ENCODE measurements at places on chromosomes 16 and 17. TPM values are rescaled to one million over a fixed set of nuclear protein-coding genes. Genes with fewer than 3 reads are reported as not detected.
A peak's percentile ranks its signal among the peaks of the same experiment; 100 is the strongest.

DNA sequence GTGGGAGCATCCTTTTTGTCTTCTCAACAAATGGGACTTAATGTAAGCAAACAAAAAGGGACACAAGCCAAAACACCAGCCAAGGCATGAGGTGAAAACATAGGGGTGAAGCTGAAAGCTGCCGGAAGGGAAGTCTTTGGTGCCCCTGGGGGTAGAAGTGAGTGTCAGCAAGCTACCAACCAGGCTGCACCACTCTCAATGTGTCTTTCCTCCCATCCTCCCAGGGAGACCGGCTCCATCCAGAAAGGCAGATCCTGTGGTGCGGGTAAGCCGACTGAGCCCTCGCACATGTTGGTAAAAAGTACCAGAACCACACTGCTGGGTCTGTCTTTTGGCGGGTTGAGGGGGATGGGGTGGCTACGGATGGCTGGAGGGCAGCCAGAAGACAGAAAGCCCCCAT lies 52.0 kb upstream of the SREBF1 start:
- no peak for DNase-seq

GRCh38 chr17:34067011-34067410 lies 188.1 kb upstream of the CCL2 start:
- DNase-seq, result no peak

DNA sequence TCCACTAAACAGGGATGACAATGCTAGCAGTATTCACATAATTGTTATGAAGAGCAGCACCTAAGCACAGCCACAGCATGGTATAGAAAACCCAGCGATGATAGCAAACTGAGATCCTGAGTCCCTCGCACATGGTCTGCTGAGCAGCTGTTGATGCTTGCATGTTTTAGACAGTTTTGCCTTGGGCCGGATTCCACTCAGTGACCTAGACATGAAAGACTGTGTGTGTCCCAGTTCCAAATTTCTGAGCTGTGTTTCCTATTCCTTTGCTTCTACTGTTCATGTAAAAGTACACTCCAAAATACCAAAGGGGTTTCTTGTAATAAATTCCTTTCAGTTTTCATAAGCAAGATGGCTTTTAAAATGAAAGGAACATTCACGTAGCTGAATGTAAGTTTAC lies 30.8 kb upstream of the CMTR2 start:
- DNase-seq, result no peak

- no peak for DNase-seq
Measured at GRCh38 chr16:27829975-27830374, 233.5 kb downstream of the GSG1L start.

DNA sequence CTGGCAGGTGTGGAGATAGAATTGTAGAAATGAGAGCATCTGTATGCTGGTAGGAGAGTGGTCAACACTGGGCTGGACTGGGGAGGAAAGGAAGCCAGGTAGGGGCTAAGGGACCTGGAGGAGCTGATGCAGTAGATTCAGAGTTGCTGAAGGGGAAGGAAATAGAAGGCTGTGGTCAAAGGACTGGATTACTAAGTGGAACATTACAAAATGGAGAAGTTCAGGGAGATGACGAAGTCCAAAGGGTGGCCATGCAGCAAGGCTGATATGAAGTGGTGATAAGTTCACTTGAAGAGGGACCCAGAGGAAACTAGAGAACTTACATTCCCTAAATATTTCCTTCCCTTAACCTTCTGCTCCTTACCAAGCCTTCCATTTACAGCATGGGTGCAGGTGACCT lies 8.6 kb upstream of the CCL2 start:
- DNase-seq, result no peak

DNA sequence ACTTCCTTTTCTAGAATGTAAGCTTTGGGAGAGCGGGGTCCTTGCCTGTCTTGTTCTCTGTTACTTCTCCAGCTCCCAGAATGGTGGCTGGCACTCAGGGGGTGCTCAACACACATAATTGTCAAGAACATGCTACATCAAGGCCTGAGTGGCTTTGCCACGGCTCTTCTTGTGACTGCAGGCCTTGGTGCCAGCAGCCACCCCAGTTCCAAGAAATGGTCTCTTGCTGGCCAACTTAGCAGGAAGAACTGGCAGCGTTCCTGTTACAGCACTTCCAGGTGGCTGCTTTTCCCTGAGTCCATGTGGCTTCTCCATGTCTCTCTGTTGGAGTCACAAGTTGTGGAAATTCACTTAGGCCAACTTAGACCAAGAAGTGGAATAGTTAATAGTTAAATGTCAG lies 36.1 kb downstream of the PRKCB start:
- no peak for DNase-seq

DNA sequence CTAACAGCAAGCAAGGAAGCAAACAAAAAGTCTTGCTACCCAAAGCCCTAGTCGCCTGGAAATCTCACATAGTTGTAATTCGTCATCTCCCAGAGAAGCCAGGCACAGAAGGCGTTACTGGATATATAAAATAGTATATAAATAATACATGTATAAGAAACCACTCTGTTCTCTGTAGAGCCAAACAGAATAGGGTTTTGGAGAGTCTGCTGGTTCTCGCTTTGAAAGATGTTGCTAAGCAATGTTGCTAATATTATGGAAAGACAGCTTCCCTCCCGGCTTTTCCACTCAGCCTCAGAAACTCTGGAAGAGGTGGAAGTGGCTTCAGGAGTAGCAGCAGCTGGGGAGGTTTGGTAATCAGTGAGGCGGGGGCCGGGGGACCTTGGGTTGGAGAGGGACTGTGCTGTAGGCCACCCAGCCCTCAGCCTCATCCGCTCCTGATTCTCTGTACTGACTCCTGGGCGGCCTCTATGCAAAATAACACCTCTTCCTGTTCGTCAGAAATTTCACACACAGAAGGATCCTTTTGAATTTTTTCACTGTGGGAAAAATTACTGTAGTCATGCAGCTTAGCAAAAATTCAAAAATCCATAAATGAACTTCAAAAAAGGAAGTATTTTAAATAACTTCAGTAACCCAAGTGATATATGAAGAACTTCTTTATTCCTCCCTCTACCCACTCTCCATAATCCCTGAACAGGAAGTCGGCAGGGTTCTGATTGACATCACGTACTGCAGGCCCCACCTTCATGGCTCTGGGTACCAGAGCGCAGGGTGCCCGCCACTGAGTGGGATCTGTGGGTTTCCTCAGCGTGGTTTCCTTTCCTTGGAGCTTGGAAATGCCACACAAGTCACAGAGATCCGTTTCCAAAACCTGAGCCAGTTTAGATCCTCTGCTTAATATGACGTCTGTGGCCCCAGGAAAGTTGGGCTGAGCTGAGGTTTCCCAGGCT lies 51.4 kb downstream of the RAP1GAP2 start:
- DNase-seq, result no peak

- peak; percentile 56 for DNase-seq
Measured at GRCh38 chr17:69593716-69594115, 179.2 kb downstream of the MAP2K6 start.

DNA sequence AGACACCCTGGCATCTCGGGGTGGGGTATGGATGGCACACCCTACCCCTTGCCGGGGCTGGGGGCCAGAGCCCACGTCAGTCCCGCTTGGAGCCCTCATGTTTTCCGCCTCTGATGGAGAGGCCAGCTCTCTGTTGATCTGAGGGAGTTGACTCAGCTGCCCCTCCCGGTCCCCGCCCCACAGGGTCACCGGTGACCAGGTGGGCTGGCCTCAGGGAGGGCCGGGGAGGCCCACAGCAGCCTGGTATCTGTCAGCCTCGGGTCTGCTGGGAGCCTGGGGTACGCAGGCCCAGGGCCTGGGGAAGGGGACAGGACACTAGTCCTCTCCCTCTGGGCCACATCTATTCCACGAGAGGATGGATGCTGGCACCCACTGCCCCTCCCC lies 109.5 kb upstream of the CIBAR2 start:
- no peak for DNase-seq

- DNase-seq, result no peak
Measured at GRCh38 chr16:72908362-72909167, 139.4 kb downstream of the ZFHX3 start.

DNA sequence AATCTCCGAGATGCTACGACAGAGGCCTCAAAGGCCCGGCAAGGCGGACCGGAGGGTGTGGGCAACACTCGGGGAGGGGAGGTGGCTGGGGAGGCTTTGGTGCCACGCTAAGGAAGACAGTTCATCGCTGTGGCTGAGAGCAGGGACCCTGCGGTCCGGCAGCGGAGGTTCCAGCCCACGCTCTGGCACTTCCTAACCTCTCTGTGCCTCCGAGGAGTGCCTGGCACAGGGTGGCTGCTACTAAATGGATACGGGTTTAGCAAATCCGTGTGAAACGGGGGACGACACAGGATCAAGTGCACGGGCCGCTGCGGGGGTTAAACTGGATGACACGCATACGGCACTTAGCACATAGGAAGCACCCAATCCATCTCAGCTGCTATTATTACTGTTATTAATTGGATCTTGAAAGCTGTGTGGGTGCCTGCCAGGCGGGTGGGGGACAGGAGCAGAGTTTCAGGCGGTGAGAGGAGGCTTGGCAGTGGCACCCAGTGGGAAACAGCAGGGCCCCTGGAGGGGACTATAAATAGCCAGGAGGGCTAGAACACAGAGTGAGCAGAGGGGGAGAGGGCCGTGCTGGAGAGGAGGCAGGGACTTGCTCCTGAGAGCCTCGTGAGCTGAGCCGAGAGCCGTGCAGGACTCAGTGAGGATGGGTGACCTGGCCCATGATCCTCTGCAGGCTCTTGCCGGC lies 45.0 kb downstream of the ABR start:
- DNase-seq, result no peak

- no peak for DNase-seq
Measured at GRCh38 chr17:27569884-27570577, 61.0 kb upstream of the LGALS9 start.

GRCh38 chr17:40547079-40547784 lies 18.0 kb downstream of the CCR7 start:
- DNase-seq, result no peak

DNA sequence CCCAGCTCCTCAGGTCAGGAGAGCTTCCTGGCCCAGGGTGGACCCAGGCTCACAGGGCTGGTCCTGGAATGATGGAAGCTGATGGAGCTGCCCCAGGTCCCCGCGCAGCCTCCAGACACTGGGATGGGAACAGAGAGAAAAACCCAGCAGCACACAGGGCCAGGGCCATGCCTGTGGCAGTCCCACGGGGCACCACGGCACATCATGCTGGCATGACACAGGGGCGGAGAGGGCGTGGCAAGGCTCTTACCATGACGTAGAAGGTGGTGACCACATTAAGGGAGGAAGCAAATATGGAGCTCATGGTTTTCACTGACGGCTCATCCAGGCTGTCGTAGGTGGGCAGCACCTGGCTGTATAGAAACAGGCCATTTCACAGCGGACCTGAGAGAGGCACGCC lies 18.3 kb downstream of the SLC38A10 start:
- no peak for DNase-seq

DNA sequence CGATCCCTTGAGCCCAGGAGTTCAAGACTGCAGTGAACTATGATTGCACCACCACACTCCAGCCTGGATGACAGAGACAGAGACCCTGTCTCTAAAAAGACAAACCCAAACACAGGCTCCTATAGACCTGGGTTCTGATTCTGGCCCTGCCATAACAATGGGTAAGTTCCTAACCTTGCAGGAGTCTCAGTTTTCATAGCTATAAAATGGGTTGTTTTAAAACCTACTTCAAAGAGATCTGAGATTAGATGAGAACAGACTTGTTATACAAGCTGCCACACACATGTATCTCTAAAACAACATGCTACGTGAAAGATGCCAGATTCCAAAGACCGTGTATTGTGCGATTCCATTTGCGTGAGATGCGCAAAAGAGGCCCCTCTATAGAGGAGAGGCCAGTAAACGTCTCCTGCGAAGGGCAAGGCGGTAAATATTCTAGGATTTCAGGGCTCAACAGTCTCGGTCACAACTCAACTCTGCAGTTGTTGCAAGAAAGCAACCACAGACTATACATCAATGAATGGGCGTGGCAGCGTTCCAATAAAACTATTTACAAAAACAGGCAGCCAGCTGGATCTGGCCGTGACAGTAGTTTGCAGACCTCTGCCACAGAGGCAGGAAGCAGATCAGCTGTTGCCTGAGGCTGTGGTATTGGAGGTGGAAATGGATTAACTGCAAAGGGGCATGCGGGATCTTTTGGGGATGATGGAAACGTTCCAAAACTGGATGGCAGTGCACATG lies 5.9 kb downstream of the CORO7 start:
- DNase-seq, result peak; percentile 67

DNA sequence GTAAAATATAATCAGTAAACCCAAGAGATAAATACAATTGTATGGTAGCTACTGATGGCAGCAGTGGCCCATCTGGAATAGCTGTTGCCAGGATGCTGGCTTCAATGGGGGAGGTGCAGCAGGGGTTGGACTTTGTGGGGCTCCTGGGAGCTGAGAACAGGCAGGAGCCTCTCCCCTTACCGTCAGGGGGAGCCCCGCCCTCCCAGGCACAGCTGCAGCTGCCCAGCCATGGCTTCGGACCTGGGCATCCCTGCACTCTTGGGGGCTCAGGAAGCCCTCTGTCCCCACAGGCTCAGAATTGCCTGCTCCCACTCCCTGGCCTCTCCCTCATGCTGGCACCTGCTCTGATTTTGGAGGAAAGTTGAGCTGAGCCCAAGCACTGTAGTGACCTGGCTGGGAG lies 741.1 kb downstream of the CDH11 start:
- no peak for DNase-seq

The ALOX15 gene
- total RNA-seq, result not detected

The AOC2 gene
- total RNA-seq, result 1.6 TPM
